ENCODE measurements at places on chromosomes 1 and 21.

DNA sequence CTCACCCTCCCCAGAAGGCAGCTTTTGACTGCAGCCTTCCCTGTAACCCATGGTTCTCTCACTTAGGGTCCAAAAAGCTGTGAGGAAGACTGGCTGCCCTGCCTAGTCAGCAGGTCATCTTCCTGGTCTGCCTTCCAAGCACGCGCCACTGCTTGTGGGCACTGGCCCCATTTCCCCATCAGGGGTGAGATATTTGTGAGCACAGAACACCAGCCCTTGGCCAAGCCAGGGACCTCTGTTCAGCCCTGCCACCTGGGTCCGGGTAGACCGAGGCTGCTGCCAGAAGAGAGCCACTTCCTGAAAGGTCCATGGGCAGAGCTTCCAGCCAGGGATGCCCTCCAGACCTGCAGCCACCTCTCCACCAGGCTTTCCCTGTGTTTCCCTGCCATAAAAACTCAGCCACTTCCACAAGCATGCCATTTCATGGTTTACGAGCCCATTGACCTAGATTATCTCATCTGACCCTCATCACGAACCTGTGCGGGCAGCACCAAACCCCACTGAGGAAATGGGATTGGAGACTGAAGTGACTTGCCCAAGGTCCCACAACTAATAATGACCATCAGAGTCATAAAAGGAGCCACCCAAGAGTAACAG is 40.5 kb downstream of the GLIS1 start:
- no peak for DNase-seq

- DNase-seq = no peak
Measured at GRCh38 chr1:58107943-58108342, 438.6 kb downstream of the OMA1 start.

DNA sequence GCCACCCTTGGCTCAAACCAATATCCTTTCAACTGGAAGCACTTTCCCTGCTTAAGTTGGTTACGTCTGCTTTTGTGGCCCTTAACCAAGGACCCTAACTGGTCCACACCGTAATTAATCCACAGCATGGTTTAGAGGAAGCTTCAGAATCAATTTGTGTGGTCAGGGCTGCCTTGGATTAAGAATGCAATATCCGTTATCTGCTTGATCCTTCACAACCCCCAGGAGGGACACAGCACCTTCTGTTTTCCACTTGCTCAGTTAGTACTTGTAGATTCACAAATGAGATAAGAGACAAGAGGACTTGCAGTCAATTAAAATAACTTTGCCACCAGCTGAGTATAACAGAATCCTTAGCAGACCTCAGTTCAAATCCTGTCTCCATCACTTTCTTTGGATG is 56.9 kb upstream of the LRP8 start:
- no peak for DNase-seq

DNA sequence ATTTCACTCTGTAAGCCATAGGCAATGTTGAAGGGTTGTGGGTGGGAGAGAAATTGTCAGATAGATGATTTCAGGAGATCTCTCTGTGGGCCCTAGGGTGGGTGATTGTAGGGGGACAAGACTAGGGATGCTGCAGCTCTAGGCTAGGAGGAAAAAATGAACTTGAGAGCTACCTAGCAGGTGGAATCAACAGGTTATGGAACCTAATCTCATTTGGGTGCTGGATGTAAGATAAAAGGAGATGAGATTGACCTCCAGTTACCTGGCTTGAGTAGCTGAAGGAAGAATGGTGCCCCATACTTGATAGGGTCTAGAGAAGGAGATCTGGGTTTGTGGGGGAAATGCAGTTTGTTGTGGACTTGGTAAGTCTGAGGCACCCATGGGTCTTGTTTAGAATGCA is 396.5 kb downstream of the RRAGC start:
- no peak for DNase-seq

GRCh38 chr1:9357958-9358357 is 65.3 kb downstream of the SPSB1 start:
- DNase-seq = no peak

- DNase-seq = peak; percentile 71
Measured at GRCh38 chr1:98702976-98703375, 41.5 kb downstream of the SNX7 start.

- no peak for DNase-seq
Measured at GRCh38 chr1:2274231-2274928, 46.3 kb downstream of the SKI start.

DNA sequence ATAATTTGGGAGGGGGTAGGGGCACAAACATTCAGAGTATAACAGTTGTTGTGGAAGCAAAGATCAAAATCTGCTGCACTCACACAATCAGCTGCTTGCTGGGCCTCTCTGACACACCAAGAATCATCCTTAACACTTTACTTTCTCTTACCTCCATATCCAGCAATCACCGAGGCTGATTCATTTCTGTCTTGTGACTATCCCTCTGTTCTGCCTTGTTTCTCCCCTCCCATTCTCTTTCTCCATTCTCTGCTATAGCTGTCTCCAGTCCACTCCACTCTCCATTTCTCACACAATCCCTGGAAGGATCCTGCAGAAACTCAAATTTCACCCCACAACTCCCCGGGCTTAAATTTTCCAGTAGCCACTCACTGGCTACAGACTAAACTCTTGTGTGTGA is 91.8 kb upstream of the NGF start:
- peak; percentile 45 for DNase-seq

GRCh38 chr1:33282791-33283190 is 26.5 kb downstream of the ZNF362 start:
- no peak for DNase-seq

DNA sequence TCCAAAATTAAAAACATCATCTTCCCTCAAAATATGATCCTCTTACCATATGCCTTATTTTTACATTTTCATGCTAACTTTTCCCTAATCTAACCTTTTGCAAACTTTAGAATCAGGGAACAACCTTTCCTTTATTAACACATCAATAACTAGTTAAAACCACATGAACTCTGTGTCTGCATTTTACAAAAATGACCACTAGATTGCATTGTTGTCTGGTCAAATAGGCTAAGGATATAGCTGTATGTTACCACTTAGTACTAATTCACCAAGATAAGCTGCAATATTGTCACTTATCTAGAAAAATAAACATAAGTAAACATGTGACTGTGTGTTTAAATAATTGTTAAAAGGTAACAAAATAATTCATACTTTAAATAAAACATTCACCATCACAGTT is 82.3 kb downstream of the DENND1B start:
- peak; percentile 23 for DNase-seq

- DNase-seq = peak; percentile 44
Measured at GRCh38 chr1:32208891-32209328, at the start of gene DCDC2B. Gene DCDC2B (plus strand): TSS chr1:32209089. CDS start chr1:32209094, 5 bp downstream.

DNA sequence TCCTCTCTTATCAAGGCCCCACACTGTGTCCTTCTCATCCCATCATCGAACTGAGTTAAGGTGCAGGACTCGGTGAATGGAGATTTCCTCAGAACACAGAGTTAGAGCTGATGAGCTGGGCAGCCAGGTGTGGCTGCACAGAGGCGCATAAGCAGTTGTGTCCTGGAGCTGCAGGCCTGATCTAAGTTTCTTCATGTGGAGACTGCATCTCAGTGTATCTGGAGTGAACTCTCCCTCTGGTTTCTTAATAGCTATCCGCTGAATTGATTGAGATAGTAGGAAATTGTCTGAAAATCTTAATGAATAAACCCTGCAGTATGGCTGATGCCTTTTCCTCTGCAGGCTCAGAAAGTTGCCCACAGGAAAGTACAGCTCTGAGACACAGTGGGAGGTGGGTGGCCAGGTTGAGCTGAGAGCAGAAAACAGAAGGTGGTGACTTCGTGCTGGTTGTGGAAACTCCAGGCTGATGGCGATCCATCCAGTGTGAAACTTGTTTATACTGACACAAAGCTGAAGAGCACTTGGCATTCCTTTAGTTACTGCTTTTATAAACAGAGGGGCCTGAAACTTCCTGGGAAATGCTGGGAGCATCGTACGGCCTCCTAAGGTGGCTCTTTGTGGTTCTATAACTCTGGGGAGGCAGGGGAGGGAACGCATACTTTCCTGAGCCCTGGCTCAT is 67.4 kb upstream of the F3 start:
- no peak for DNase-seq

DNA sequence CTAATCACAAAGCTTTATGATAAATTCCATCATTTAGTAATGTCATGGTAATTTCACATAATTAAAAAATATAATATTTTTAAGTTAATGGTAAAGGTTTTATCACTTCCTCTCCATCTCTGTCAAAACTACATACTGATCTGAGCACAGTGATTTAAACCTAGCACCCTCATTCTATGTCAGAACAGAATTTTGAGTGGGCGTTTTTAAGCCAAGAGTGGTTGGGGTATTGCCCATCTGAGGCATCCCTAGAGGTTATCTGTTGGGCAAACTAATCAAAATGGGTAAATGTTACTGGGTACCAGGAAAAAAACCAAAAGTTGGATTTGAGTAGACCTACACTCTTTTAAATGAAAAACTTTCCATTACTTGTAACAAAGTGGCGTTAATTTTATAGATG is 100.7 kb upstream of the GFI1 start:
- DNase-seq = no peak

DNA sequence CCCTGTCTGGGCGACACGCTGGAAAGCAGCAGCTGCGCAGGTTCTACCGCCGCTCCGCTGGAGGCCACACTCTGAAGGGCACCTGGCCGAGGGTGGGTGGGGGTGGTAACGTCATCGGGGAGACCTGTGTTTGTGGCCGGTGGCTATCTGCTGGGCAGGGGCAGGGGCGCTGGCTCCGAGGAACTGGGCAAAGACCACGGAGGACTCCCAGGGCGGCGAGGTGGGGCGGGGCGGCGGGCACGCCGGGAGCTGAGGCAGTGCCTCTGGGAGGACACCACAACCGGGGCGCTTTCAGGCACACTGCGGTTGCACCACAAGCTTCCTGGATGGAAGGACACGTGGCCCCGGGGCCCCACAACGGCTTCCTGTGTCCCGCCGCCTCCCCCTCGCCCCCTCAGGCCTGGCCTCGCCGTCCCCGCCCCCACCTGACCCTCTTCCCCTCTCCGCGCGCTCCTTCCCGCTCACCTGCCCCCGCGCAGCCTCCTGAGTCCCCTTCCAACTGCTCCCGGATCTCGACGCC is 3.3 kb upstream of the DENND2D start:
- peak; percentile 69 for DNase-seq

All from EL (cell line).